IPS-NIHi11 (cell line): ENCODE measurements at places on chromosomes 5 and 9.

DNA sequence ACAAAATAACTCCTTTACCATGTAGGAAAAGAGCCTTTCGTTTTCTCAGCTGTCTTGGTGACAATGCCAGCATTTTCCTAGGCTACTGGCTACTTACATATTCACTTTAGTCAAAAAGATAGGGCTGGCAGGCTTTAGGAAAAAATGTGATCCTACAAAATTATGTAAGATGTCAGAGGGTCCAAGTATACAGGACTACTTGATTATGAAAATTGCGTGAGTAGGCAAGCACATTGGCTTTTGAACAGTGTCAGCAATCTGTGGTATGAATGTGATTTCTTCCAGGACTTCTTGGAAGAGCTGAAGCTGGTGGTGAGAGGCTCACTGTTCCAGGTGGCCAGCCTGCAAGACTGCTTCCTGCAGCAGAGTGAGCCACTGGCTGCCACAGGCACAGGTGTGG is 22.8 kb downstream of the THBS4 start:
- no peak for DNase-seq

GRCh38 chr9:128106940-128107467 is 20.5 kb downstream of the PTGES2 start:
- no peak for DNase-seq

- no peak for DNase-seq
Observed at GRCh38 chr5:75363111-75363510, 26.1 kb downstream of the HMGCR start.

- no peak for DNase-seq
Observed at GRCh38 chr9:80501635-80502034, 929.9 kb downstream of the TLE4 start.

- no peak for DNase-seq
Observed at GRCh38 chr5:17317473-17317872, 100.0 kb downstream of the BASP1 start.

GRCh38 chr9:124003636-124004349 is 7.8 kb upstream of the LHX2 start:
- DNase-seq, result no peak

GRCh38 chr9:33249087-33249658 is 9.2 kb downstream of the SPINK4 start:
- no peak for DNase-seq

DNA sequence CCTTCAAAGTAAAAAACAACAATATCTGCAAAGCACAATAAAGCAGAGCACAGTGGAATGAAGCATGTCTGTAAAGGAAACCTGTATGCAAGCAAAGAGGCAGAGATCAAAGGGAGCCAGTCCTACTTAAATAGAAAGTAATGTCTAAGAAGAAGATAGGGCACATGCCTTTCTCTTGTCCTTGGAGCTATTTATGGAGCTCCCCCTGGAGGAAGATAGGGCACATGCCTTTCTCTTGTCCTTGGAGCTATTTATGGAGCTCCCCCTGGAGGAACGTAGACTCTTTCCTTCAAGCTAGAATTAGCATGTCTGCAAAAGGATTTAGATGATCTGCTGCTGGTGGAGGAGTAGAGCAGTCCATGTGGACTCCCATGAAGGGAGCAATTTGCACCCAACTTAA is 168.1 kb upstream of the RASEF start:
- DNase-seq, result no peak

DNA sequence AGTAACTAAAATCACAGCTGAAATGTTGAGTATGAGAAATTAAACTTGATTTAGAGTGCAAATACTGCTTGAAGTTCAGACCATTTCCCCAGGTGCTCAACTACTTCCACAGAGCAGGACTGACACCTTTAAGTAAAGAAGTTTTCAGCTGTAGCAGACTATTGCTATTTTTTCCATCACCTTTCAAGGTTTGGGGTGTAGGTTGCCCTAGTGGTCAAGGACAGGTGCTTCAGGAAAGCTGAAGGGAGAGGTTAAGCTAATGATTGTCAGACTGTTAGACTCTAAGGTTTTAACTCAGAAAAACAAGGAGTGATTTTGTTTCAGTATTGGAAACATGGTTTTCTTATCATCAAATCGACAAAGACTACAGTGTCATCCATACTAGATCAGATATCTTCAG is 162.1 kb downstream of the CCDC192 start:
- DNase-seq, result peak; percentile 21

- no peak for DNase-seq
Observed at GRCh38 chr5:62002436-62002835, 303.6 kb upstream of the KIF2A start.

DNA sequence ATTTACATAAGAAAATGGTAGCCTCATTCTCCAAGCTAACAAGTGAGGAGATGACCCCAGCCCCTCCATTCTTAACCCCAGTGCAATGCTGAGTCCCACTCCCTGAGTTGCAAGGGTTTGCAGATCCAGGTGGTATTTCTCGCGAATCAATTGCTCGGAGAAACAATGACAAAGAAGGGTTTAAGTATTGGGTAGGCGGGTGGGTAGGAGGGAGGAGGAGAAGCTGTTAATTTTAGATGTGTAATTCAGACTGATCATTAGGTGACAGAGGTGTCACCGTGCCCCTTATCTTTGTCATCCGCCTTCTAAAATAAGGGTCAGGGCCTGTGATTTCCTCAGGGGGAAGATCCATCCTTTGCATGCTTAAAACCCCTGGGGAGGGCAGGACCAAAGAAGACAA is 17.0 kb upstream of the SH3RF2 start:
- no peak for DNase-seq

DNA sequence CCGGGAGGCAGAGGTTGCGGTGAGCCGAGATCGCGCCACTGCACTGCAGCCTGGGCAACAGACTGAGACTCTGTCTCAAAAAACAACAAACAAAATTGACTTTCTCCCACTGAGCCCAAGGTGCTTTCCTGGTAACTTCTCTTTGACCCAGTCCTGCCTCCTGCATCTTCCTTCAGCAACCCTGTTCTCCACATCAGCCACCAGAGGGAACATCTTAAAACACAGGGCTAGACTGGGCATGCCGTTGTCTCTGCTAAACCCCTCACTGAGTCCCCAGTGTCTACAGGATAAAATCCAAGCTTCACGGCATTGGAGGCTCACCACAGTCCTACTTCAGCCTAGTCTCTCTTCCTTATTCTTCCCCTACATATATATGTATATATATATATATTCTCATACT is 39.8 kb upstream of the KCNMB1 start:
- DNase-seq, result peak; percentile 45

DNA sequence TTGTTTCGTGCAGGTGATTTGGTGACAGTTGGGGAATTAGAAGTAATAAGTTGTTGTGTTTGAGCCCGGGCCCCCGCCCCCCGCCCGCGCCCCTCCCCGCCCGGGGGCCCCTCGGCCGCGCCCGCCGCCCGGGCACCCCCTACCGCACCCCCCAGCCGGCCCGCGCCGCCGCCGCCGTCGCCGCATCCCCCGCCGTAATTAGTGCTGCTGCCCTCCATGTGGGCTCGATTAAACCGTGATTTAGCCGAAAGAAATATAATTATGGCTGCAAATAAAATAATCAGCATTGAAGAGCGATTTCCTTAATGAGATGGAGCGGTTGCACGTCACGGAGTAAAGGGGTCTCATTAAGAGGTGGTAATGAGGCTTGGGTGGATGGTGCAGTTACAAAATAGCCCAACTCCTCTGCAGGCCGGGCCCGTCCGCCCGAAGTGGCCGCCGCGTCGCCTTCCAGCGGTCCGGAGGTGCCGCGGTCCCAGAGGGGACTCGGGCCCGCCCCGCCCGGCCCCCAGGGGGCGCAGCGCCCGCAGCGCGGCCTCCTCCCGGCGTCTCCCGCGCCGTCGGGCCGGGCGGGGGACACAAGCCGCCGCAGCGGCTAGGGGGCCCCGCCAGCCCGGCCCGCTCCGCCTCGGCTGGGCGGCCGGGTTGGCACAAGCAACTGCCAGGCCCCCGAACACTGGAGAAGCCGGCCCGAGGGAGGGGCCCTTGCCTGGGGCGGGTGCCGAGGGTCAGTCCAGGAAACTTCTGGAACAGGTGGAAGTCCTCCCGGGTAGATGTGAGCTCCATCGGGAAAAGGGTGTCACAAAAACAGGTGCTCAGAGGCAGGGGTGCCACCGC is 6.9 kb upstream of the OTP start:
- peak; percentile 91 for DNase-seq

- DNase-seq, result no peak
Observed at GRCh38 chr5:168753691-168754254, 174.6 kb upstream of the PANK3 start.

DNA sequence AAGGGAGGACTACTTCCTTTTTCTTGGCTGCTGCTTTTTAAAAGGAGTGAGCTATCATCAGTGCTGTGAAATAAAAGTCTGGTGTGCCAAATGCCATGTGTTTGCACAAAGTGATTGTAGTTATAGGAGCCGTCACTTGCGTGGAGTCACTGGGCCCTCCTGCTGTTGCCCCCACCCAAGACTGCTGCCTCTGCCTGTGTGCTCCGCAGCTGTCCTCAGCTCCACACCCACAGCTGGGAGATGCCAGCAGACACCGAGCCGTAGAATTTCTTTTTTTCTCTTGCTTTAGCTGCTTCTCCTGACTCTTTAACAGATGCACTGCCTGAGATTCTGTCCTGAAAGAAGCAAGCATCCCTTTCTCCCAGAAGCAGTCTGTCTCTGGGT is 9.8 kb upstream of the GLE1 start:
- no peak for DNase-seq

GRCh38 chr9:72274916-72275315 is 90.1 kb downstream of the ZFAND5 start:
- DNase-seq, result no peak

DNA sequence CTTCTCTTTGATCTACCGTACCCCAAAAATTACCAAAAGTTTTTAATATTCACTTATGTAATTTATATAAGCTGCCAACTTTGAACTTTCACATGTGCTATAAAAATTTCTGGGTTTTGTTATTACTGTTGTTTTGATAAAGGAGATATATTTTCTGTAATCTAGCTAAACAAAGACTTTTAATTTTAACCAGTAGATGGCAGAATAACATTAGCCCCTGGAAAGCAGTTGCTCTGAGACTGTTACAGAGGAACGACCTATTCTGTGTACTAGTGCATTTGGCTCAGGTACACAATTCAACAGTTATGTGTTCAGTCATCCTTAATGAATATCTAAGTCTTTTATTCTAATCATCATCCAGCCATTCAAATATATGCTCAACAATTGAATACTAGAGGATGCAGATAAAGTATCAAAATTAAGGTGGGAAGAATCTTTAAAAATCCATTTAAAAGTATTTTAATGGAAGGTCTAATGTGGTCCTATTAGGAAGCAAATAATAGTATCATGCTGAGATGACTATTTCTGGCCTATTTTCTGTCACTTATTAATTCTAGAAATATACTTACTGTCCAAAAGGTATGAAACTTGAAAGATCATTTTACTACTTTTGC is 8.6 kb downstream of the KLHL9 start:
- DNase-seq, result peak; percentile 32

DNA sequence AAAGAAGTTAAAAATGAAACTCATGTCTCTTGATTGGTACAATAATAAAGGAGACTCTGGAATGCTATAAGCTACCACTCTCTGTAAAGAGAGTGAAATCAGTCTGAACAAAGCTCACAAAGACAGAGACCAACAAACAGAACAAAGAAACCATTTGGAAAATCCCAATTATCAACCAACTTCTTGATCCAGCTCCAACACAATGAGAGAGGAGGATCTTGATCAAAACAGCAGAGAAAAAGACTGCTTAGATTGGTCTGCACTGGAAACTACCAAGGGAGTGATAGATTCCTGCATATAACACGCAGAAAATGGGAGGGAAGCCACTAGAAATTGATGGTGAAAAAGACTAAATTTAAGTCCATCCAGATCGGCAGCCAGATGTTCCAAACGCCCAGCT is 23.1 kb upstream of the RNF38 start:
- no peak for DNase-seq

- DNase-seq, result no peak
Observed at GRCh38 chr9:21611891-21612290, 129.8 kb upstream of the IFNE start.

DNA sequence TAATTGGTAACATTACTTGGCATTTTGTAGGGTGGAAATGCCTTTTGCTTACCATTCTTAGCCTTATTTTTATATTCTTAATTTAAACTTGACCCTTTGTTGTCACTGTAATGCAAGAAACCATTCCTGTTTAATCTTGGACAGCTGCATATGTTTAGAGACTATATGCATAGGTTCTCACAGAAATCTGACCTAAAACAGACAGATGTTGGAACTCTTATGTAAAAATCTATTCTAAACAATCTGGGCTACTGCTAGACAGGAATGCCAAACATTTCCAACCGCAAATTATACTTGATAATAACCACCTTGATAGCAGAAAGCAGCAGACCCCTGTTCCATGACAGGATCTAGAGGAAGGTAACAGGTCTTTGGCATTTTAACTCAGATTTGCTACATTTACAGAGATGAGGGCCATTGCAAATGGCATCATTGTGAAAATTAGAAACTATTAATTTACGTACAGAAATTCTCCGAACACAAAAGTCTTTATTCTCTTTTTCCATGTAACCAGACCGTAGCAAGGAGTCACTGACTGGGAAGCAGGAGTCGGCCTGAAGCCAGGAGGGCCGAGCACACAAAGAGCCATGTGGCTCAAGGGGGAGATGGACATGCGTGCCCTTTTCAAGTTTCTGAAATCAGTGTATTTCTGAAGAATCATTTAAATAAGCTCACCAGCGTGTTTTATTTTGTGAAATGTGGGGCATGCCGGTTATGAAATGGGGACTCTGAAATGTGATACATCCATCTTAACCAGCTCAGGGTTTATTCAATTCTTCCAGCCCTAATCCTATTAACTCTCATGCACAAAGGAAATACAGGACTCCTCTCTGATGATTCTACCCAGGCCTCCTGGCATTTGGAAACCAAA is 139.3 kb downstream of the AOPEP start:
- DNase-seq, result no peak

DNA sequence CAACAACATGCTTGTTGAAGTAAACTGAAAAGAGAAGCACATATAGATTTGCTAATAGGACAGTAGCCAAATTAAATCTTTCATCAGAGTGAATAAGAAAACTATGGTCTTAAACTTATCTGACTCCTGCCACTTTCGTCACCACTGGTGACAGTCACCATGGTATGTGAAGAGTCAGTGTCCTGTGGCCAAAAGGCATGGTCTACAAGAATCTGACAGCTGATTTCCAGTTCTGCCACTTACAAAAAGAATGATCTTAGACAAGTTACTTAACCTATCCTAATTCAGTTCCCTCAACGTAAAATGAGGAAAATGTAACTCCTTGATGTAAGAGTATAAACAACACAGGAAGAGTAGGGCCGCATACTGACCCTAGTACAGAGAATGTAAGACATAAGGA is 102.0 kb downstream of the LPAR1 start:
- no peak for DNase-seq

- DNase-seq, result no peak
Observed at GRCh38 chr9:87086221-87086818, 139.0 kb upstream of the GAS1 start.

DNA sequence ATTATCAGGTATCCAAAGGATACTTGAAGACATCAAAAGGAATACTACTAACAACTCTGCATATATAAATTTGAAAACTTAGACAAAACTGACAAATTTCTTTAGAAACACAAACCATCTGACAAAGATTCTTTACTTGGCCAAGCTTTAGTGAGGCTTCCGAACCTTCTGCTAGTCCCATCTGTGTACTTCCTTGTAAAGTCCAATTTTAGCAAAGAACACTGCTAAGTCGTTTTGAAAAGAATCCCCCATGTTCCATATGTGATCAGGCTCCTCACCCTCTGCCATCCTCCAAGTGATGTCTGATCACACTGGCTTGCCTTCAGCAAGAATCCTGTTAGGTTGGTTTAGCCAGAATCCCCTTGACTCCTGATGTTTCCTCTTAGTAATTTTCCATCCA is 150.0 kb upstream of the ACO1 start:
- no peak for DNase-seq
